OCI-M1 (cell line): ENCODE measurements at places on chromosomes 5 and 9.

DNA sequence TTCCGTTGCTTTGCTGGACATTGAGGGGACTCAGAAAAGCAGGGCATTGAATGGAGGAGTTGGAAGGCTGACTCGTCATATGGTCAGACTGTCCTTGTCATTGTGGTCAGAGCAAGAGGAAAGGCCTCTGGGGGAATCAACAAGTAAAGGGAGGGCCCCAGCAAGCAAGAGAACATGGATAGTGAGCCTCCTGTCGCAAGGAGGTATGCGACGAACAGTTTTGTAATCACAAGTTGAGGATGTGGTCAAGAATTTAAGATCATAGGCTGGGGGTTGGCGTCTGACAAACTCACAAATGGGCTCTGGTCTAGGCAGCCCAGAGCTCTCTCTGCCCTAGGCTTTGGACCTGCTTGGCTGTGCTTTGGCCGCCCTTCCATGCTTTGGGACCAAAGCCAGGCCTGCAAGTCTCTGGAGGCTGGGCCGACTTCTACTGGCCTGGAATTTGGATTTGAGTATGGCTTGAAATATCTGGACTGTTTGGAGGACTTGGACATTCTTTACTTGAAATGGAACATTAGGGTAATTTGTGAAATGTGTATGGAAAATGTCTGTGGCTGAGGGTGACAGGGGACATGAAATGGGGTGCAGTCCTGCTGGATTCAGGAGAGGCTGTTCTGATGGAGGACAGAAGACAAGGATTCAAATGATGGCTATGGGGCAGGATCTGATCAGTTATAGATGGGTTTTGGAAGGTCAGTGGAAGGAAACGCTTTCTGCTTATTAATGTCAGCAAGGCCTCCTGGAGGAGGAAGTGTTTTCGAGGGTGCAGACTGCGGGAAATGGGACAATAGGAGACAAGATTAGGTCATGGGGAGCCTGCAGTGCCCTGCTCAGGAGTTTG is 19.2 kb upstream of the NDST1 start:
- peak; percentile 90 for DNase-seq

- no peak for DNase-seq
These were observed 9.2 kb downstream of the CDC26 start for GRCh38 chr9:113266174-113266573.

DNA sequence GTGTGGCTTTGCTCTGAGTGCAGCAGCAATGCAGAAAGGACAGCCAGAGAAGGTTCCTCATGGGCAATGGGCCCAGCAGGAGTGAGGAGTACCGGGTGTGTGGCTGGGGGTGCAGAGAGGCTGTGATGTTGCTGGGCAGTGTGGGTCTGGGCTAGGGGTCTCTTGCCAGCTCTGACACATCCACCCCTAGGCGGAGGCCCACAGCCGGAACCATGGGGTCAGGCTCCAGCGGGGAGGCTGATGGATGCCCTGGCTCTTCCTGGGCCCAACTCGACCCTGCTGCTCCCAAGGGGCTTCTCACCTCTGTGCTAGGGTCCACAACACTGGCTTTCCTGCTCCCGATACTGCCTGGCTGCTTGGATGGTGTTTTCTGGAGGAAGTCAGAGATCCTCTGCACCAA is 19.9 kb downstream of the TBC1D9B start:
- no peak for DNase-seq

- no peak for DNase-seq
These were observed 81.8 kb upstream of the RASA1 start for GRCh38 chr5:87185838-87186237.

DNA sequence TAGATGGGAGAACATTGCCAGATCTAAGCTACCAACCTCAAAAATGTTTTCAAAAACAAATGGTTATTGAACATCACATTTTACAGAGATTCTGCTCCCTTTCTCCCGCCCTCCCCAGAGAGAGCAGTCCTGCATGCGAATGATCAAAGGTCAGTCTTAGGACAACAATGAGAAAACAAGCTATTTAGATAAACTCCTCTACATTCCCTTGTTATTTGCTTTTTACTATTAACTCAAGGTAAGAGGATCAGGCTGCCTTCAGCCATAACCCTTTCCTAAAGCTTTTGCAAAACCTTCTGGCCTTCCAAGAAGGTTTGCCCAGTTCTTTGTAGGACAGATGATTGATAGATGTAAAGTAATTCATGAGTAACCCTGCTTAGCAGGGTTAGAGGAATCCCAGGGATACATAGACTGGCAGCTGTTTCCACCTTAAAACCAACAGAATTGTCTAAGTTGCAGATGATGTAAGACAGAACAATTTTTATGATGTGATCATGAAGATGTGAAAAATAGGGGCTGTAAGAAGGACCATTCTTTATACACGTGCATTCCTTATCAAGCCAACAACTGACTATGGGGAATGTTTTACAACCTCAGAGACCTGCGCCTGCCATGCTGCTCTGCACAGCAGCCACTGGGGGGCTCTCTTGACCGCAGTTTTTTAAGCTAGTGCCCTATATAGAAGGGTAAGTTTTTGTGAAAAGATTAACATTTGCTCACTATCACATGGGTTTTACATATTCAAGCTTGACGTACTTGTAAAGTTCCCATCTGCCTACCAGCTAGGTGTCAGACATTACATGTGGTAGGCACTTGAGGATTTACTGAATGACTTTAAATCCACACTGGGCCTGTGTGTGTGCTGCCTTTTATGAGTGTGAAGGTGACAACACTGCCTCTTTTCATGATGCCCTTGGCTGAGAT is 2.3 kb upstream of the ZNF782 start:
- DNase-seq = peak; percentile 86

DNA sequence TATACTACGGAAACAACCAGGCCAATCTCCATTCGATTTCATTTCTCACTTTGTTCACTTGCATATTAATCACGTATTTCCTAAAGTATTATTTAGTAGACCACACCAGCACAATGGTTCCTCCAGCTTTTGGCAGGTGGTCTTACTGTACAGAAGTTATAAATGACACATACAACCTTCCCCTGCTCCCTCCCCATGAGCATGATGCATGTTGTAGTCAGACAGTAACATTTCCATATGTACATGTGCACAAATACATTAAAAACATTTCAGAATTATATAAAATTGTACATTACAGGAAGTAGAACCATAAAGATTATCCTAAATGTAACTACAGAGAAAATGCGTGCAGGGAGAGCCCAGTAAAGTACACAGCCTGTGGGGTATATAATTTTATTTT is 17.0 kb downstream of the SRP19 start:
- DNase-seq = no peak

GRCh38 chr5:65749956-65750355 is 28.0 kb downstream of the NLN start:
- DNase-seq = no peak

- no peak for DNase-seq
These were observed 218.9 kb downstream of the ARL15 start for GRCh38 chr5:54091307-54092130.

GRCh38 chr5:61346511-61346910 is 14.5 kb downstream of the ZSWIM6 start:
- no peak for DNase-seq

DNA sequence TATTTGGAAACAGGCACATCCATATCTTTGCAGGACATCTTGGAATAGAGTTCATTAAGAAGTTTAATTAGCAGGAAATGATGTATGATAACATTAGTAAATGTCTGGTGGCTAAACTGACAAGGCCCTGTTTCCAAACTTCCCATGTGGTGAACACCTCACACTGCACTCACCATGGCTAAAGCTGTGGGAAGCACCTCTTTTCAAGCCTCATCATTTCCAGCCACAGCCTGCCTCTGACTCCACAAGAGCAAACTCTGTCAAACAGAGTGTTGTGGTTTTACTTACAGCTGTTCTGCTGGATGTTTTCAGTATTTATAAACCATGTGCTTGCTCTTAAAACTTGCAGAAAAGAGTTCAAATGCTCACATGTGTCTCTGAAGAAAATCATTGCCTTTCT is 14.9 kb upstream of the NDUFB6 start:
- no peak for DNase-seq

DNA sequence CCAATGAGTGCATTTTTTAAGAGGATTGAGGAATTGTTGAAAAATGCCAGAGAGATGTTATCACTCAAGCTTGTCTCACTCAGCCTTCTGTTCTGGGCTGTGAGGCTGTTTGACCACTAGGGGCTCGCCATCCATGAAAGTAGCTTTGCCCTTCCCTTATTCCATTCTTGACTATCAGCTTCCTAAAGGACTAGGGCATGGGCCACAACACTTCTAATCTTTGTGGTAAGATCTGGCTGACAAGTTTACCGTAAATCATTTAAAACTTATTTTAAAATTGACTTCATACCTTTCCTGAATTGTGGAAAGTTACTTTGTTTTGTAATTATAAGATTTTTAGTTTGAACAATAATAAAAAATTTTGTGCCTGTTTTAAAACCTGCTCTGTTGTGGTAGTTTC is 49.5 kb downstream of the TJP2 start:
- peak; percentile 87 for DNase-seq

DNA sequence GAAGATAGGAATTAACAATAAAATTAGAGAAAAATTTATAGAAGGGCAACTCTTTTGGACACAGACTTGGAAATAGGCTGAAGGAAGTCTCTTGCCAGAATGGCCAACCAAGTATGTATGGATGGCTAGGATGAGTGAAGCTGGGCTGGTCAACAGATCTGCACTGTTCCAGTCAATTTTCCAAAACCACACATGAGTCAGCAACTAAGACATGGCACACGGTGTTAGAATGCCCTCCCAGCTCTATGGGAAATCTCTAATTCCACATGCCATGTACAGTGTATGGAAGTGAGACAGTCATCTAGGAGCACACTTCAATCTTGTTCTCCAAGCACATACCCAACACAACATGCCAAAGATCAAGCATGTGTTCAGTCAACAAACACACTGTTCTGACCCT is 129.6 kb downstream of the GLIS3 start:
- DNase-seq = no peak

DNA sequence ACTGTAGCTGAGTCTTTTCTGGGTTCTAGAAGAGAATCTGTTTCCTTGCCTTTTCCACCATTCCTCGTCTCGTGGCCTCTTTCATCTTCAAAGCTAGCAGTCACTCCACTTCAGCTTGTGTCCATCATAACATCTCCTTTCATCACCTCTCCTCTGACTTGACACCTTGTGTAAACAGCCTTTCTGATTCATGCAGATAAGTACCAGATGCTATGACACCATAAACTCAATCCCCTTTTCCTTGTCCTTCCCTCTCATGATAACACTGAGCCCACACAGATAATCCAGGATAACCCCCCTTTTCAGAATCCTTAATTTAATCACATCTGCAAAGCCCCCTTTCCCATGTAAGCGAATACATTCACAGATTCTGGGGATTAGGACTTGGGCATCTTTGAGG is 95.5 kb downstream of the SNX24 start:
- DNase-seq = no peak

DNA sequence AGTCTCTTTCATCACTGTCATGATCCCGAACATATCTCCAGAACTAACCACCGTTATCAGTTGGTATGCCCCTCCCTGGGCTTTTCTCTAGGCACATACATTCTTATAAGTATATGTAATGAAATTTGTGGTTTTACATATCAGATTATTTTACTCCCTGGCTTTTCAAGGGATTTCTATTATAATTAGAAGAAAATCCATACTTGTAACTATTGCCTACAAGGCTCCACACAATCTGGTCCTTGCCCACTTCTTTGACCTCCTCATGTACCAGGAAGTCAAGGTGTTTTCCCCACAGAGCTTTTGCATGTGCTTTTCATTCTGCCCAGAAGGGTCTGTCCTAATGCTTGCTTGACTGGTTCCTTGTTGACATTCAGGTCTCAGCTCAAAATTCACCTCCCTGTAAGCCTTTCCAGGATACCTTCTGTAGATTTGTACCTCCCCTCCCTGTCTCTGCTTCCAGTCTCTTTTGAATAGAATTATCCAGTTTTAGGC is 33.6 kb upstream of the HSD17B4 start:
- DNase-seq = peak; percentile 60

GRCh38 chr9:112446526-112446925 is 40.1 kb upstream of the KIAA1958 start:
- DNase-seq = no peak

- peak; percentile 20 for DNase-seq
These were observed 722 bp downstream of the TBC1D9B start for GRCh38 chr5:179906795-179907555.

GRCh38 chr5:4206127-4206526 is 610.5 kb downstream of the IRX1 start:
- no peak for DNase-seq

DNA sequence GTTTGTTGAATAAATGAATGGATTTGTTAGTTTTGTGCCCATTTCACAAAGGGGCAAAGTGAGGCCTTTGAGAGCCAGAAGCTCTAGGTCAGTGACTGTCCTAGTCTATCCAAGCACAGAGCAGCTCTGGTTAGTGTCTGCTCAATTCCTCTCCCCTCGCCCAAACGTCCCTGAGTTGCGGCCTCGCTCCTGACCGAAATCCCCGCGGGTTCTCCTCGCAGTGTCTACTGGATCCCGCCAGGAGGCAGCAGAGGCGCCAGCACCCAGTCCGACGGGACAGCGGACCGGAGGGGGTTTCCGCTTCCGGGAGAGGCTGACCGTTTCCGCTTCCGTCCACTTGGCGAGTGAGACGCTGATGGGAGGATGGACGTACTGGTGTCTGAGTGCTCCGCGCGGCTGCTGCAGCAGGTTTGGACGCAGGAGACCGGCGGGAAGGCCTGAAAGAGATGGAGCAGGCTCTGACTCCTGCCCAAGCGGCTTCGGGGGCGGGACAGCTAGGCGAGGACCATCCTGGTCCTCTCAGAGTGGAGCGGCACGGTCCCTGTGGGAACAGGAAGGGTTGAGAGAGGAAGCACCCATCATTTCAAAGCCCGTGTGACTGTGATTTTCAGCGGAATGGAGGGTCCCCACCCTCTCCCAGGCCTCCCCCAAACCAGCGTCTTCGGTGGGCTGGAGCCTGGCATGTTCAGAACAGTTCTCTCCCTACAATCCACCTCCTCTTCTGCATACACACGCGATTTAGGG is at the start of gene RARS1:
RARS1 (plus strand) TSS at position 336 of the 744 bp plus-strand sequence; CDS start at position 364, 28 bp downstream.
- DNase-seq = peak; percentile 96

DNA sequence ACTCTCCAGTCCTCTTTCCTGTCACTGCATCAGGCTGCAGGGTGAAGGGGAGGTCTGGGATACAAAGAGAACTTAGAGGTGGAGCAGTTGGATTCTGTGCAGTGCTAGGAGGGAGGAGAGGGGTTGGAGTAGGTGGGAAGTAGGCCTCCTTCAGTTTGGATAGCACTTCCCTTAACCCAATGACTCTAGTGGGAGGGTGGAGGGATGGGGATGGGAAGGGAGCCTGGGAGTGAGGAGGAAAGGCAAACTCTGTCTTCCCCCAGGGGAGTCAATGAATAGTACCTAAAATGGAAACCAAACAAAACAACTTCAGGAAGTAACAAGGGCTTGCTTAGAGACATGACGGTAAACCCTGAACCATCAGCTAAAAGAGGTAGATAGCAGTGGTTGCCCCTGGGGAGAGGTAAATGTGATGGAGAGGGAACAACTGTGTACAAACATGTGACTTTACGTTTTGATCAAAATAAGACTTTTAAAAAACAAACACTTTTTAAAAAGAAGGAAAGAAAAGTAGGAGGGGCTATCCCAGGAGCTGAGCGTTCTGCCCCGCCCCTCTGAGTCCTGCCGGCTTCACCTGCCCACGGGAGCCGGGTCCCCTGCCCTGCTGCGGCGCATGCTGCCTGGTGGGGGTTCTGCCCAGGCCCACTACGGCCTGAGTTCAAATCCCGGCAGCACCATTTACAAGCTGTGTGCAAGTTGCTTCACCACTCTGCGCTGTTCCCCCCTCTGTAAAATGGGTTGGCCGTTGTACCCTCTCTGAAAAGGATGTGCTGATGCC is 30.9 kb downstream of the GSN start:
- DNase-seq = no peak
